ENCODE measurements at places on chromosomes 16 and 17.

- no peak for DNase-seq
Observed at GRCh38 chr17:41020336-41020735, 6.7 kb downstream of the KRTAP1-5 start.

GRCh38 chr16:49740256-49740655, 115.7 kb downstream of the ZNF423 start:
- no peak for DNase-seq

DNA sequence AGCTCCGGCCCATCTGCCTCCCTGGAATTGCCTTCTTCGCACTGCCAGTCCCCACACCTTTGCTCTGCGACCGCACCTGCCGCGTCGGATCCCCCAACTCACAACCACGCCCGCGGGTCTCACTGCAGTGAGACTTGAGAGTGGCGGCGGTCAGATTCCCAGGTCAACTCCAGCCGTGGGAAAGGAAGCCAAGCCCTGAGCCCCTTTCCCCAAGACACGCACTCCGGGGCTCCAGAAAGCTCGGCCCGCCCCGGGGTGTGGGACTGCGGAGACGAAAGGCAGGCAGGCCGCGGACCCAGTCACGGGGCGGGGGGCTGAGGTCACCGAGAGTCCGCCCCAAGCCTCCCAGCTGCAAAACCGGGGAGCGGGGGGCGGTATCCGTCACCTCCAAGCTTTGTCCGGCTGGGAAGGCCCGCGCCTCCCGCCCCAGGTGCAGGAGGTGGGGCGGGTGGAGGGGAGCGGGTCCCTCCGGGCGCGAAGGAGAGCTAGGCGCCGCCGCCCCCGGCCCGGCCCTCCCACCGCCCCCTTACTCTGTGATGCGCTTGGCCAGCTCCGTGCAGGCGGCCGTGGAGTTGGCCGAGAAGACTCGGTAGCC, 615 bp downstream of the PRPSAP1 start:
- DNase-seq = no peak

DNA sequence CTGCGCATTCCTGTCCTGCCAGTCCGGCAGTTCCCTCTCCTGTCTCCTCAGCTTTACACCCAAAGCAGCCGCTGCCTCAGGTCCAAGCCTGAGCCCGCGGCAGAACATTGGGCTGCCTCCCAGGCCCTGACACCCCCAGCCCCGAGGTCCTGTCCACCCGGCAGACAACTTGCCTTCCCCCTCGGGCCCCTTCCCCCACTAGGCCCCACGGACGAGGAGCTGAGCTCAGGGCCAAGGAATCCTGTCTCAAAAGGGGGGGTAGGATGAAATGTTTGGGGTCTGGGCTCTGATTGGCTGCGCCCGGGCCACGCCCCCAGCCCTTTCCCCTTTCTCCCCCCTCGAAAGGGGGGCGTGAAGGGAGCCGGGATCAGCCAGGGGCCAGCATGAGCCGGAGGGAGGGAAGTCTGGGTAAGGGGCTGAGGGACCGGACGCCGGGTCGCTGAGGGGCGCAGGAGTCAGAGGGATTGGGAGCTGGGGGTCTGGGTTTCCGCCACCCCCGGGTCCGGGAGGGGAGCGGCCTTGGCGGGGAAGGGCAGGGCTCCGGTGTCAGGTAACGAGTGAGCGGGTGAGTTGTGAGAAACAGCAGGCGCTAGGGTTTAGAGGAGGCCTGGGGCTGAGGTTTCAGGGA, at the start of gene CTF1:
Gene CTF1 (plus strand): TSS at position 354 of the 628 bp plus-strand sequence. CDS start 30 bp downstream, at position 384.
- peak; percentile 96 for DNase-seq

DNA sequence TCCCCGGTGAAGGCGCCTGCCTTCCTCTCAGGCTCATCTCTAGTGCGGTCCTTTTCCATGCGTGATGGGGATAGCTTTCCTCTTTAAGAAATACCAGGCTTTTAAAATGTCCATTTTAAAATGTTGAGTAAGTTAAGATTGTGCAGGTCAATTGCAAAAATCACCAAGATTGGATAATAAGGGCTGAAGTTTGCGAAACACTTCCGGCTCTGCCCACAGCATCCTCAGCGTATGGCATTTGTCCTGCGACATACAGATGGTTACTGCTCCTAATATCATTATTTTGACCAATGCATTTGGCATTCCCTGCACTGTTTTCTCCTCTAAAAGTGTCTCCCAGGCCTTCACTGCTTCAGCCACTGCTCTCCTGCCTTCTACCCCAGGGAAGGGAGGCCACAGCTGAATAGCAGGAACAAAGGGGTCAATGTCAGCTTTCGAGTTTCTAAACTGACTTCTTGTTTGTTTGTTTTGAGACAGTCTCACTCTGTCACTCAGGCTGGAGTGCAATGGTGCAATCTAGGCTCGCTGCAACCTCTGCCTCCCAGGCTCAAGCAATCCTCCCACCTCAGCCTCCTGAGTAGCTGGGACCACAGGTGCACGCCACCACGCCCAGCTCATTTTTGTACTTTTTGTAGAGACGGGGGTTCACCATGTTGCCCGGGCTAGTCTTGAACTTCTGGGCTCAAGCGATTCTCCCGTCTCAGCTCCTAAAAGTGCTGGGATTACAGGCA, 91.9 kb downstream of the CRISPLD2 start:
- DNase-seq = no peak

- DNase-seq = peak; percentile 84
Observed at GRCh38 chr17:21029036-21029435, 13.8 kb downstream of the USP22 start.

- DNase-seq = no peak
Observed at GRCh38 chr16:62036802-62037135, 531 bp upstream of the CDH8 start.

- peak; percentile 92 for DNase-seq
Observed at GRCh38 chr17:45143767-45144198, 4.5 kb upstream of the HEXIM1 start.
